ENCODE measurements at places on chromosomes 1 and 21.

GRCh38 chr21:27275294-27275927 is 308.5 kb upstream of the ADAMTS5 start:
- DNase-seq, result no peak

- DNase-seq, result no peak
Measured at GRCh38 chr1:234782791-234783190, 172.8 kb upstream of the IRF2BP2 start.

DNA sequence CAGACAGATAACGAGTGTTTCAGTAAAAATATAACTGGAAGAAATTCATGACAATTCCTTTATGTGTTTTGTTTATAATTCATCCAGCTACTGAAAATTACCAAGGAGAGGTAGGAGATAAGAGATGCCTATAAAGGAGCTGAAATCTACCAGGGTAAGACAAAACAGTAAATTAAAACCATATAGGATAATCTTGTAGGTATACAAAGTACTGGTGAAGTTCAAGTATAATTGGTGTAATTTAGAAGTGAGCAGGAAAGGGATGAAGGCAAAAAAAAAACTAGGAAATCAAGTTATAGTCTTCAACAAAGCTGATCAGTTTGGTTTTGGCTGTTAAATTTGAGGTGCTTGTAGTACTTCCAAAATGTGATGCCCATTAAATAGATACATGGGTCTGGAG is 1.2 kb upstream of the WARS2 start:
- DNase-seq, result no peak

GRCh38 chr1:22517956-22518355 is 45.3 kb upstream of the EPHA8 start:
- DNase-seq, result no peak

DNA sequence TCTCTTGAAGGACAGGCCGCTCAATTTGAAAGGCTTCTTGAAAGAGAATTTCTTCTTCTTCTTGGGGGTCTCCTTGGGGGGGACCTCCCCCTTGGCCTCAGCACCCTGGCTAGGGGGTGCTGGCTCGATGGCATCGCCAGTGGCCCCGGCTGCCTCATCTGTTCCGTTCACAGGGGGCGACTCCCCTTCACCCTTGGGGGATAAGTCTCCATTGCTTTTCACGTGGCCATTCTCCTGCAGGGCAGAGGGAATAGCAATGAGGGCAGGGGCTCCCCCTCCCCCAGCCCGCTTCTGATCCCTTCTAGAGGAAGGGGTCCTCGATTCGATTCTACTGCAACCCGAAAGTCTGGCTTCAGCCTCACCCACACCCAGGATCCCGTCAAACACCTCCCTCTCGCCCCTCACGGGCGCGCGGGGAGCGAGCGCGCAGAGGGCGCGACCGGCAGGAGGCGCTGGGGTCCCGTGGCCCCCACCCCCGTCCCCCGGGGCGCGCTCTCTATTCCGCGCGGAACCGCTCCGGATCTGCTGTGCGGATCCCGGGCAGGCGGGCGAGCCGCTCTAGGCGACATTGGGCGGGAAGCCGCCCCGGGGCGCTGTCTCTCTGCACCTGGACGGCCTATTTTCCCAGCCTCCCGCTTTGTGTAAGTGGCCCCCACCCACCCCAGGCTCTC is 1.0 kb downstream of the MARCKSL1 start:
- DNase-seq, result peak; percentile 42

GRCh38 chr1:115286431-115287205 is 51.4 kb downstream of the NGF start:
- DNase-seq, result no peak

GRCh38 chr1:46522184-46522968 is 29.1 kb downstream of the KNCN start:
- DNase-seq, result peak; percentile 40

DNA sequence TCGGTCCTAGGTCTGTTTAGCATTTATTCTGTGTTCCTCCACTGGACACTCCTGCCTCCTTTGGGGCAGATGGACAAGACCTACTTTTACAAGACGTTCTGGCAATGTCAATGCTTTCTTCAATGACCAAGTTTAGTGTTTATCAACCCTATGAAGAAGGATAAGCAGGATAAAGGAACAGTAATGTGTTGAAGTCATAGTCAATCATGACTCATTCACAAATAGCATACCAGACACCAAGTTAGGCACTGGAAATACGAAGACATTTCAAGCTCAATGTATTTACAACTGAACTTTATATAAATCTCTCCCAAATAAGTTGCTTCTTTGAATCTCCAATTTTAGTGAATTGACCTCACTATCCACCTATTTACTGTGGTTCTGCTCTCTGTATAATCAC is 4.8 kb upstream of the SLC35D1 start:
- no peak for DNase-seq

DNA sequence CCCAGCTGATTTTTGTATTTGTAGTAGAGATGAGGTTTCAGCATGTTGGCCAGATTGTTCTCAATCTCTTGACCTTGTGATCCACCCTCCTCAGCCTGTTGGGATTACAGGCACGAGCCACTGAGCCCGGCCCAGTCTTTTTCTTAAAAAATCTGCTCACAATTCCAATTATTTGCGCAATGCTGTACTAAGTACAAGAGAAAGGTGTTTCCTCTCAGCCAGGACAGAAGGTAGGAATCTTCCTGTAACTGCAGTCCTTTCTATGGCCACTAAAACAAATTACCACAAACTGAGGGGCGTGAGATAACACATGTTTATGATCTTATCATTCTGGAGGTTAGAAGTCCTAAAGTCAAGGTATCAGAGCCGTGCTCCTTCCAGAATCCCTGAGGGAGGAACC is 6.9 kb upstream of the CBR3 start:
- no peak for DNase-seq

DNA sequence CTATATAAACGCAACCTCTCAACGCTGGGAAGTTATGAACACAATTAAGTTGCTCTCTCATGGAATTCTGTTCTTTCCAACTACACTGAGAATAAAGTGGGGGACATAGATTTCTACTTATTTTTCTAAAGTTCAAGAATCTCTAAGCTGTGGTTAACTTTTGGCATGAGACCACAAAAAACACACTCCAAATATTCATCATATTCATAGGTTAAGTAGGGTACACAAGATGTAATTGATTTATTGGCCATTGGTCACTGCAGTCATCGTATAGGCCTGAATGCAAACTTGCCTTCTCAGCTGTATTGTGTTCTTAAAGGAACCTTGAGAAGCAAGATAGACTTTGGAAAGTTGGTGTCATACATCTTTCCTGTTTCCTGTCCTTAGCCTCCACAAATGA is 40.3 kb downstream of the PRRX1 start:
- no peak for DNase-seq

- no peak for DNase-seq
Measured at GRCh38 chr1:234605983-234606783, 3.8 kb downstream of the IRF2BP2 start.

DNA sequence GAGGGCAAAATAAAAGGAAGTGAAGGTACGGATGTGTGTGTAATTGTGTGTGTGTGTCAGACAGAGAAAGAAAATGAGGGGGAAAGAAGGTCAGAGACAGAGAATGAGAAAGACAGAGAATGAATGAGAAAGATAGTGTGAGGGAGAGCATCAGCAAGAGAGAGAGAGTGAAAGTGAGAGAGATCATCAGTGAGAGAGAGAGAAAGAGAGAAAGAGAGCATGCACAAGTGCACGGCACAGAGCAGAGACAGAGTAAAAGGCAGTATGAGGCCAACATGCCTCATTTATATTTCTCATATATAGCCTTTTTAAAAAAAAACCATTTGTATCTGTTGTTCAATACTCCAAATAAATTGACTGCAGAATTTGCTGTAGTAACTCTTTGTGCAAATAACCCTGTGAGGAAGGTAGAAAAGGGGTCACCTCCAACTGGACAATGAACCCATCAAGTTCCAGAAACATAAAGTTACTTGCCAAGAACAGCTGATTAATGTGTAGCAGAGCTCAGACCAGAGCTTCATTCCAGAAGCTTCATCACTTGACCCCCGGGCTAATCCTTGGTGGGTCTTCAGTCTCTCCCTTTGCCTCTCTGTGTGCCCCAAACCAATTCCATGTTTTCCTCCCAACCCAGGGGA is 1.2 kb downstream of the HSD3B2 start:
- no peak for DNase-seq

DNA sequence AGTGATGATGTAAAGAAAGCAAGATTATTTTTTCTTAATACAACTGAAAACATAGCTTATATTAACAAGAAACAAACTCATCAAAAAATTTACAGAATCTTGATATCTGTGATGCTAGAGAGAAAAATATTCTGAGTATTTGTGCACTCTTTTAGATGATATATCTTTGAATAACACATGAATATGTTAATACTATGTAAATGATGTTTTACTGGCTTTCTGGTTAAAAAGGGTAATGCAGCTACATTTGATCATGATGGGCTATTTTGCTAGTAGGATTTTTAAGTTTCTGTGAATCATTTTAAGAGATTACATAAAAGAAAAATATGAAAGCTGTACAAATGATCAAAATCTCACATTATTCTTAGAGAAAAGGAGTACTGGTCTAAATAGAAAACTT is 114.5 kb downstream of the GRIK1 start:
- no peak for DNase-seq

GRCh38 chr1:39410915-39411436 is 80.5 kb upstream of the BMP8A start:
- peak; percentile 22 for DNase-seq

DNA sequence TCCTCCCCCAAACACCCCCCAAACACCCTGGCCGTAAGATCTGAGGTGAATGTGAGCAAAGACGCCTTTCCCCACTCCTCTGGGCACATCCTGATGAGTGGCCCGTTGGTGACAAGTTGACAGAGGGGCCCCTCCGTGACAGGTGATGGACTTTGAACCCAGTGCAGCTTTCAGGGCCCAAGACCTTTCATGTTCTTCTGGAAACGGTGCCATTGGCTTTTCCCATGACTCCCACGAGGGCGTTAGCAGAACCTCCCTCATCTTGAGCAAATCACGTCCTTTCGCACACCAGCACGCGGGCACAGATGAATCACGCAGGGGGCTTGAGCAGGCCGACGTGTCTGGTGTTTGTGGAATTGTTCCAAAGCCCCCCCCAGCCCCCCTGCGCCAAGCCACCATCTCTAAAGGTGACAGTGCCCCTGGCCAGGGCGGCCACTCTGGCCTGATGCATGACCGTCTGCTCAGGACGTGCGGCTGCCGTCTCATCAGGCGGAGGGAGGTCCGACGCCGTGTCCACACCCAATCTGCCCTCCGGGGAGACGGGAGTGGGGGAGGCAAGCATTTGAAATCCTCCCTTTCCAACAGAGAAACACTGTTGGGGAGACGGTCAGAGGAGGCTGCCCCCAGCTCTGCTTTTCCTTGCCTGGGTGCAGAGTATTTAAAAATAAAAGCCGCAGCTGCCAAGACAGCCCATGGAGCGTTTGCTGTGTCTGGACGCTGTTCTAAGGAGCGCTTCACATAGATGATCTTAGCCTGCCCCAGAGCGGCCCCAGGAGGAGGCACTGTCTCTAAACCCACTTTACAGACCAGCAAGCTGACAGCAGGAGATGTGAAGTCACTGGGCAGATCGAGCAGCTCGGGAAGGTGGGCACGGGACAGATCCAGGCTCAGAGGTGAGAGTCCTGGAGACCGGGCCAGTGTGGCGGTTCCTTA is 98.3 kb upstream of the ARHGEF16 start:
- DNase-seq, result no peak

GRCh38 chr1:84379917-84380180 is 18.4 kb upstream of the DNASE2B start:
- DNase-seq, result no peak

DNA sequence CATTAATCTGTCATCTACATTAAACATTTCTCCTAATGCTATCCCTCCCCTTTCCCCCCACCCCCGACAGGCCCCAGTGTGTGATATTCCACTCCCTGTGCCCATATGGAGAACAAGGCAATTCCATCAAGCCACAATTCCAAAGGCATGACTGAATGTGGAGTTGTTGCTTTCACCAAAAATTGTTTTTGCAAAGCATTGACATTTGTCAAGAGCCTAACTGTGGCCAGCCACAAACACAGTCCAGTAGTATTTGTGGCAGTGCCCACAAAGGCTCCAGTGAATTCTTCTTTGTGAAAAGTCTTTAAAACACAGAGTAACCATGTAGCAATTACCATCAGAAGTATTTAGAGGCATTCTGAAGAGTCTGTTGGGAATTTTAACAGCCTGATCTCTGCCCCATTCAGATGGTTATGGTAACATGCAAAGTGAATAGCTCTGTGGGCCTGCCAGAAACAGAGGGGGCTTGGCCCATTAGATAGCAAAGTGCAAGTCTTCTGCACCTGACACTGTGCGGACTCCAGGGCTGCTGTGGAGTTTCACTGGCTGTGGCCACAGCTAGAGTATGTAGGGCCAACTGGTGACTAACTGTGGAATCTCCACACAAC is 11.6 kb upstream of the LRRC53 start:
- DNase-seq, result no peak

GRCh38 chr1:32988665-32989064 is 24.1 kb upstream of the RNF19B start:
- DNase-seq, result no peak

GRCh38 chr1:115432061-115432460 is 94.0 kb upstream of the NGF start:
- no peak for DNase-seq

DNA sequence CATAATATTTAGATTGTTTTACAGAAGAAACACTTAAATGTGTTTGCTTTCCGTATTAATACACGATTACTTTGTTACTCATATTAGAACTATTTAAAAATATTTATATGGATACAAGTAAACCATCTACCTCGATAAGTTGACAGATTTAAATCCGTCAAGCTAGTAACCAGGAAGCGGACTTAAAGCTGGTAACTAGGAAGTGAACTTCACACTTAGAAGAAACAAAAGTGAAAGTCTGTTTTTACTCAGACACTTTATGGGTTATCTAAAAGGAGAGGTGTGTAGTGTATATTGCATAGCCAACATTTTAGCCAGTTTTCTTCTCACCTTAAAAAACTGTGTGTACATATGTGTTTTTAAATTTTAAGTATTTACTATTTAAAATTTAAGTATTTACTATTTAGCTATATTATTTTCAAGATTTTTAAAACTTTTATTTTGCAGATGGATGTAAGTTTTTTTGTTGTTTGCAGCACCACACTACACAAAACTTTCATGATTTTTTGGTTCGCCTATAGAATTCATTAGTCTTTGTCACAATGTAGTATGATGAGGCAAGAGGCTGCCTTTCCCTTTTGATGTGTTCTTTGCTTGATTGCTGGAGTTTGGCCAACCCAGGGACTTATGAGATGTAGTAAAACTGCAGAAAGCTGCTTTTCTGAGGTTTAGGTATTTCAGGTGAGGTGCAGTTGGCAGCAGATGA is 2.7 kb downstream of the USP25 start:
- no peak for DNase-seq

DNA sequence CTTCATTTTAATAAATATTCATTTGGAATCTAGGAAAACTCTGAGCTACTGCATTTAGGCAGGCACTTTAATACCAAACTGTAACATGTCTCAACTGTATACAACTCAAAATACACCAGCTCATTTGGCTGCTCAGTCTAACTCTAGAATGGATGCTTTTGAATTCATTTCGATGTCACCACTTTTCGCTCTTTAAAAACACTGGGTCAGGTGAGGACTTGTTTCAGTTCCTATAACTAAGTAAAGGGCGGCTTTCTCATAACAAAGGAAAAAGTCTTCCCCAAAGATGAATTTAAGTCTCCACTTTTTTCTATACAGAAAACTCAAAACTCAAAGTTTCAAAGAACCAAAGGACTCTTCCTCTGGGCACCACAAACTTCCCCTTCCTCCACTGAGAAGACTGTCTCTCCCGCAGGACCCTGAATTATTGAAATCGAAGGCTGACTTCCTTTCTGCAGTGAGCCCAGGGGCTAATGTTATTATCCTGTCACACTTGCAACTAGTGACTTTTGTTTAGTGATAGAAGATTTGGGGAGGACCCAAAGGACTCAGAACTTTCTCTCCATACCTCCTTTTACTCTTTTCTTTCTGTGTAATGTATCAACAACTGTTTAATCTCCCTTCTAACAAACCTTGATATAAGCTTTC is 9.7 kb upstream of the DHX9 start:
- no peak for DNase-seq

Measured in stimulated activated CD8-positive, alpha-beta memory T cell treated with anti-CD3 and anti-CD28 coated beads, Interleukin-2, amount 100 ng/mL, for 48 hours (primary cell).